Mesendoderm (in vitro differentiated cells): ENCODE measurements at places on chromosomes 13 and 19.

DNA sequence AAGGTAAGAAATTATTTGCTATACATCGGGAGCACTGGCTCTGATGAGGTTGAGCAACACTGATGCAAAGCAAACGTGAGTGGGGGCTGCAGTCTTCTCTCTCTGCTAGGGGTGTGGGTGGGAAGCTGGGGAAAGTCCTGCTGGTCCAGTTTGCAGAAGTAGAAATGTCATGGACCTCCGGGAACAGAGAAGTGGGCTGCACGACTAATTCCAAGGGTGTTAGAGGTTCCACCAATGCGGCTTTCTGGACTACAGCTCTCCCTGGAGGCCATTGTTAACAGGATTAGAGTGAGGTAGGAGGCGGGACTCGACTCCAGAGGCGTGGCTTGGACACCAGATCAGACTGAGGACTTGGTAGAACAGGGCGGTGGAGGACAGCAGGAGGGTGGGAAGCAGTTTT is 5.7 kb upstream of the FBXO27 start:
- peak; percentile 81 for DNase-seq

DNA sequence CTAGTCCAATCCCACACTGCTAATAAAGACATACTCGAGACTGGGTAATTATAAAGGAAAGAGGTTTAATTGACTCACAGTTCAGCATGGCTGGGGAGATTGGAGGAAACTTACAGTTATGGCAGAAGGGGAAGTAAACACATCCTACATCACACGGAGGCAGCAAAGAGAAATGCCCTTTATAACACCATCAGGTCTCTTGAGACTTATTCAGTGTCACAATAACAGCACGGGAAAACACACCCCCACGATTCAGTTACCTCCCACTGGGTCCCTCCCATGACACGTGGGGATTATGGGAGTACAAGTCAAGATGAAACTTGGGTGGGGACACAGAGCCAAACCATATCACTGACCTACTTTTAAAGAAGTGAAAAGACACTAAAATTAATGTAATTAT is 1130.4 kb upstream of the SLC10A2 start:
- DNase-seq: no peak

DNA sequence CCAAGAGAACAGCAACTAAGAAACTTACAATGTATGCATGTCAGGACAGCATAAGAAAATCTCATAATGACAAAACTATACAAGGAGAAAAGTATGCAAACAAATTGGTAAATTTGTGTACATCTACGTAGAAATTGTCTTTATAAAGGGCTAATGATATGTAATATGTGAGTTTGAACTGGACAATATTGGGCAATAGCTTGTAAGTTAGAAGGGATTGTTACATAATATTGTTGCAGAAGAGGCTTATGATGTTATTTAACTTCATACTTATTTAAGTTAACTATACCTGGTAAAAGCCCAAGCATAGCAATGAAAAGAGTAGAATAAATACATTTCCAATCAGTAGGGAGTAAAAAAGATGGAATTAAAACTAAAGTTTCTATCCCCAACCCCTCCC is 134.0 kb downstream of the MAB21L1 start:
- DNase-seq: no peak

DNA sequence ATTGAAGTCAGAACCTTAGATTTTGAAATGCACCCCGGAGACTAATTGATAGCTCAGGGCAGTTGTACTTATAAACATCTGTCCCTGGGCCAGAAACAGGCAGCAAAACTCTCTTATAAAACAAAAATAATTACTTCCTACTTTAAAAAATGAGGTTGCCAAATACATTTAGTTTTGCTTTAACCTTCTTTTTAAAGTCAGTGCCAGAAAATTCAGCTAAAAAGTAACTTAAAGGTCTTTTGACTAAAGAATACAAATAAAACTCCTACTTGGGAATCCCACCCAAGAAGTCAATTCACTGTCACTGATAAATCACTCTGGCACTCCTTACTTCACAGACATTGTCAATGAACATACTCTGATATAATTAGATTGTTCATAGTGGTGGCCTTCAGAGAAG is 60.7 kb downstream of the DOCK9 start:
- no peak for DNase-seq

GRCh38 chr13:36814465-36814864 is 4.6 kb upstream of the RFXAP start:
- no peak for DNase-seq

DNA sequence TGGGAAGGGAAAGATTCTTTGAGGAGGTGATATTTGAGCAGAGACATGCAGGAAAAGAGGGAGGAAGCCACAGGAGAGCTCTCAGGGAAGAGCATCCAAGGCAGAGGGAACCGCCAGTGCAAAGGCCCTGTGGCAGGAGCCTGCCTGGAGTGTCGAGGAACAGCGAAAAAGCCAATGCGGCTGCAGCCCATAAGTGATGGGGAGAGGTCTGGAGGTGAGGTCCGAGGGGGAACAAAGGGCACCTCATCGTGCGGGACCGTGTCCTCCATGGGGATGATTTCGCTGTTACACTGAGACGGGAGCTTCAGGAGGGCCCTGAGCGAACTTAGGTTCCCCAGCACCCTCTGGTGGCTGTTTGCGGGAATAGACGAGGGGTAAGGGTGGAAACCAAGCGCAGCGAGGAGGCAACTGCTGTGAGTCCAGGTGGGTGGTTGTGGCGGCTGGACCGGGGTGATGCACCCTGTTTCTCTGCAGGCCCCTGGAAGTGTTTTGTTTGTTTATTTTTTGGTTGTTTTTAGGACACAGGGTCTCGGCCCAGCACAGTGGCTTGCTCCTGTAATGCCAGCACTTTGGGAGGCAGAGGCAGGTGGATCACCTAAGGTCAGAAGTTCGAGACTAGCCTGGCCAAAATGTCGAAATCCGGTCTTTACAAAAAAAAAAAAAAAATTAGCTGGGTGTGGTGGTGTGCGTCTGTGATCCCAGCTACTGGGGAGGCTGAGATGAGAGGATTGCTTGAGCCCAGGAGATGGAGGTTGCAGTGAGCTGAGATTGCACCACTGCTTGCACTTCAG is 5.9 kb upstream of the EHD2 start:
- DNase-seq: peak; percentile 87

- no peak for DNase-seq
These were observed 21.5 kb downstream of the VWA8 start for GRCh38 chr13:41939398-41939797.

GRCh38 chr13:63546524-63546923 is 2130.9 kb upstream of the PCDH20 start:
- no peak for DNase-seq

- no peak for DNase-seq
These were observed 881 bp downstream of the ZNF20 start for GRCh38 chr19:12139269-12139668.

- DNase-seq: no peak
These were observed 8.6 kb upstream of the SLC7A9 start for GRCh38 chr19:32877977-32878745.

DNA sequence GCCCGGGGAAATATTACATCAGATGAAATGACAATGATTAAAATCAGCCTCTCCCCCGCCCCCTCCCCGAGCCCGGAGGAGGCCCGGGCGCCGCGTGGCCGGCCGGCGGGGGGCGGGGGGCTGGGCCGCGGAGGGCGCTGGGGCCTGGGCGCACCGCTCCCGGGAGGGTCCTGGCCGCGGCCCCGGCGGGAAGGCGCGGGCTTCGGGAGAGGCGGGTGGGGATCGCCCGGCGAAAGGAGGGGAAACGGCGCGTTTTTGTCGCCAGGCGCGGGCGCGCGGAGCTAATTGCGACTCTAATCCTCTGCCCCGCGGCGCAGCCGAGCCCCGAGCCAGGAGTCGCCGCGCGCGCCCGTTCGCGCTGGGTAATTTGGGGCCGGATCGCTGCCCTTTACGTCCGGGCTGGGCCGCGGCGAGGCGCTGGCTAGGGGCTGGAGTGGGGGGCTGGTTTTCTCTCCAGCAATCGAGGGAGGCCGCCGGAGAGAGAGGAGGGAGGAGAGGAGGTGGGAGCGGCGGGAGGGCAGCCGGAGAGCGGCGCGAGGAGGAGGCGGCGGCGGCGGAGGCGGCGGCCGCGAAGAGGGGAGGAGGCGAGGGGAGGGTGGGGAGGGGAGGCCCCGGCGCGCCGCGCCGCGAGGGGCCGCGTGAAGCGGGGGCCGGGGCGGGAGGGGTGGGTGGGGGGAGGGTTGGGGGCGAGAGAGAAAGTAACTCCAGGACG is at the start of gene KCTD15:
KCTD15 (plus strand) TSS at position 707 of the 712 bp plus-strand sequence. CDS start 3,585 bp downstream, outside the sequence.
- peak; percentile 84 for DNase-seq
